ENCODE measurements at places on chromosomes 16 and 17.

GRCh38 chr16:56807011-56807675 is 57.9 kb upstream of the SLC12A3 start:
- DNase-seq, result no peak

GRCh38 chr17:32773856-32774694 is 102.8 kb downstream of the MYO1D start:
- peak; percentile 63 for DNase-seq

DNA sequence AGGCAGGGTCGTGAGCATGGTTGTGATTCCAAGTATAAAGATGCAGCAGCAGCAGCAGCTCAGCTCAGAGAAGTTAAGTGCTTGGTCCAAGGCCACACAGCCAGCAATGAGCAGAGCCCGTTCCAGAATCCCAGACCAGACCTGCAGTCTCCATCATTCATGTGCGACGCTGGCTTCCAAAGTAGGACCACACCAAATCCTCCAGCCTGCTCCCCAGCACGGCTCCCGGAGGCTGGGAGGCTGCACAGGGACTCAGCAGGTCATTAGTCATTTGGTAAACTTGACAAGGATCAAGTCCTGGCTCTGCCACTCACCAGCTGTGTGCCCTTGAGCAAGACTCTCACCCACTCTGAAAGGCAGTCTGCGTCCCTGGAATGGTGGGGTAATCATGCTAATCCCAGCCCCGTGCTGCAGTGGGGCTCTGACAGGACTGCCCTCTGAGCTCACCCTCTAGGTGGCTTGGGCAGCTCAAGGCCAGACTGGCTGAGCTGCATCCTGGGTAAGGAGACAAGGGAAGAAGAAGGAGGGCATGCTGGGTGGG is 95.1 kb upstream of the TMEM132E start:
- no peak for DNase-seq

GRCh38 chr16:82628088-82628423 is 1.3 kb downstream of the CDH13 start:
- DNase-seq, result no peak

DNA sequence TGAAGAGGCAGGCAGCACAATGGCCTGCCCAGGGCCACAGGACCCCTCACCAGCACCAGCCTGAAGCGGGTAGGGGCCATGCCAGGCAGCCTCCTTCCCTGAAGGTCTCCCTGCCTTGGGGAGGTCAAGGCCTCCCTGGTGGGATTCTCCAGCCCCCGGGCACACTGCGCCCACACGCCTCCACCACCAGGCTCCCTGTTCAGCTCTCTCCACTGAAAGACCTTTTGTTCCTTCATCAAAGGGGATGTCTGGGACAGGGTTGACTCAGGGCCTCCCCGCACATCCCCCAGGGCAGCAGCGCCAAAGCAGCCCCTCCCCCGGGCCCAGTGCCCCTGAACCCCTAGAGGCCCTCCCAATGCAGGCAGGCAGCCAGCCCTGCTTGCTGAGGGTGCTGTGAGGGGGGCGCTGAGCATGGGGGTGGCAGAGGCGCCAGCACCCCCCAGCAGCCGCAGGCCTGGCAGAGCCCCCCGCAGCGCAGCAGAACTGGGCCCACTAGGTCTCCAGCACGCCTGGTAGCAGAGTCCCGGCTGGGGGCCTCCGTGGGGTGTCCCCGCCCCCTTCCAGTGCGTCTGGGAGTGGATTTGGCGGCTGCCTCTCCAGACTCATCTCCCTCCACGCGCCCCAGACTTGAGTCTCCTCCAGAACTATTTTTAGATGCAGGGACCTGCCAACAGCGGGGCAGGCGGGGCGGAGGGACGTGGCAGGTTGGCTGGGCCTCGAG is 13.1 kb downstream of the BCAR1 start:
- DNase-seq, result no peak

GRCh38 chr16:85674418-85674755 is 14.4 kb downstream of the GINS2 start:
- DNase-seq, result no peak

GRCh38 chr16:15765880-15766279 is 90.9 kb downstream of the MYH11 start:
- DNase-seq, result peak; percentile 32

GRCh38 chr17:17924131-17924856 is 47.9 kb downstream of the TOM1L2 start:
- no peak for DNase-seq

DNA sequence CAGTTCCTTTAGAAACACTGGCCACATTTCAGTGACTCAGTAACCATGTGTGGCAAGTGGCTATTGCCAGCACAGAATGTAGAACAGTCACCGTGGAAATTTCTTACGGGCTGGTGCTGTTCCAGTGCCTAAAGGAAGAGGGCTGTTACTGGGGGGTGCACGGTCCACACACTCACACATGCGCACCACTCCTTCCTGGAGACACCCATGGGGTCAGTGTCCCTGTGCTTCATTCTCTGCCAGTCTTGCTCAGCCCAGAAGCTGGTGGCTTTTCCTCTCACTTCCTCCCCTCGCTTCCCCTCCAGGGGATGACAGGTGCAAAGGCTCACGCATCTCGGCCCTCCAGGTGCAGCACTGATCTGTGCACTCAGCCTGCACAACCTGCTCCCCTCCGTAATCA is 115.6 kb downstream of the CCDC182 start:
- no peak for DNase-seq

DNA sequence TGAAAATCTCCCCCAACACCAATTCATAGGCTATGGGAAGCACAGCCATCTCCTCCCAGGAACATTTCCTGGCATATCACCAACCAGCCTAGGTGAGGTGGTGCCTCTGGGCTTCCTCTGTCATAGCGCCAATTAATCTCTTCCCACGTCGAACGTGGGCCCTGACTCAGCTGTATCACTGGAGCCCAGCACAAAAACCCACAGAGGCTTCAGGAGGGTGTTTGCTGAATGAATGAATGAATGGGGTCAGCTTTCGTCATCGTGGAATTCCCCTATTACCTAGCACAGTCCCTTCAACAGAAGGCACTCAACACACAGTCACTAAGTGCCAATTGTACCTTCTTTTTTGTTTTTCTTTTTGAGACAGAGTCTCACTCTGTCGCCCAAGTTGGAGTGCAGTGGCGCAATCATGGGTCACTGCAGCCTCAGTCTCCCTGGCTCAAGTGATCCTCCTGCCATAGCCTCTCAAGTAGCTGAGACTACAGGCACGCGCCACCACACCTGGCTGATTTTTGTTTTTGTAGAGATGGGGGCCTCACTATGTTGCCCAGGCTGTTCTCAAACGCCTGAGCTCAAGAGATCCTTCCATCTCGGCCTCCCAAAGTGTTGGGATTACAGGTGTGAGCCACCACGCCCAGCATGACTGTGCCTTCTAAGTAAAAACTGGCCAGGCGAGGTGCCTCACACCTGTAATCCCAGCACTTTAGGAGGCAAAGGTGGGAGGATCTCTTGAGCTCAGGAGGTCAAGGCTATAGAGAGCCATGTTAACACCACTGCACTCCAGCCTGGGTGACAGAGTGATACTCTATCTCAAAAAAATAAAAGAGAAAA is 4.1 kb downstream of the ZNF688 start:
- DNase-seq, result no peak

GRCh38 chr17:71338396-71338795 is 782.4 kb upstream of the SOX9 start:
- no peak for DNase-seq

- DNase-seq, result no peak
Measured at GRCh38 chr16:87607223-87607622, 4.9 kb downstream of the JPH3 start.

DNA sequence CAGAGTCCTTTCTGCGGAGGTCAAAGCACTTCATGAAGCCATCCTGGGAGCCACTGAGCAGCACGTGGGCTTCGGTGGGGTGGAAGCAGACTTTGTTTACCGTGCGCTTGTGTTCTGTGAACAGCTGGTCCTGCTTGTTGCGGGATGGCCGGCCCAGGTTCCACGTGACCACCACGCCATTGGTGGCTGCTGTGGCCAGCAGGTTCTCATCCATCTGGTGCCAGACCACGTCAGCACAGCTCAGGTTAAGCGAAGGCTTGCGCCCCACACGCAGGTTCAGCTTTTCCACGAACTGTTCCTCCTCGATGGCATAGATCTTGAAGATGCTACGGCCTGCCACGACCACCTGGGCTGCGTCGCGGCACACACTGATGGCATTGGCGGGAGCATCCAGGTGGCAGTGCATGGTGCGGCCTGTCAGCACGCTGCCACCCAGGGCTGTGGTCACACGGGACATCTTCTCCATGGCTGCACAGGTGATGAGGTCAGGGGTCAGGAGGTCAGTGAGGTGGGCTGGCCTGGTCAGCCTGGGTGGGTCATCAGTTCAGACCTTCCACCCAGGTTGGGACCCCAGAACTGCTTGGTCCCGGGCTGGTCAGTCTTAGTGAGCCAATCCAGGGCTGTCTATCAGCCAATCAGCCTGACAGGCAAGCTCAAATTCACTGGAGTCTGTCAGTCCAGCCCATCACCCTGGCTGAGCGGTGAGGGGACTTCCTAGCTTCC is 862 bp downstream of the WDR24 start:
- DNase-seq, result no peak

DNA sequence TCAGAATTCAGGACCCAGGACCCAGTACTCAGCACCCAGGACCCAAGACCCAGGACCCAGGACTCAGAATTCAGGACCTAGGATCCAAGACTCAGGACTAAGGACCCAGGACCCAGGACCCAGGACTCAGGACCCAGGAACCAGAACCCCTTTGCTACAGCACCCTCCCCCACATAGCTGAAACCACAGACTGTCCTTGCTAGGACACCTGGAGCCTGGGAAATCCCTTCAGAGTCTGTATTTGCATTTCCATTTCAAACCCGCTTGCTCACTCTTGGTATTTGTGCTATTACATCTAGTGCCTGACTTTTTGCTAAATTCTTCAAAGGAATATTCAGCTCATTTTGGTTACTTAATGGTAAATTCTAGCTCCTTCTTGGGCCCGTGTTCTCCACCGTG is 275.8 kb upstream of the MAF start:
- DNase-seq, result no peak

DNA sequence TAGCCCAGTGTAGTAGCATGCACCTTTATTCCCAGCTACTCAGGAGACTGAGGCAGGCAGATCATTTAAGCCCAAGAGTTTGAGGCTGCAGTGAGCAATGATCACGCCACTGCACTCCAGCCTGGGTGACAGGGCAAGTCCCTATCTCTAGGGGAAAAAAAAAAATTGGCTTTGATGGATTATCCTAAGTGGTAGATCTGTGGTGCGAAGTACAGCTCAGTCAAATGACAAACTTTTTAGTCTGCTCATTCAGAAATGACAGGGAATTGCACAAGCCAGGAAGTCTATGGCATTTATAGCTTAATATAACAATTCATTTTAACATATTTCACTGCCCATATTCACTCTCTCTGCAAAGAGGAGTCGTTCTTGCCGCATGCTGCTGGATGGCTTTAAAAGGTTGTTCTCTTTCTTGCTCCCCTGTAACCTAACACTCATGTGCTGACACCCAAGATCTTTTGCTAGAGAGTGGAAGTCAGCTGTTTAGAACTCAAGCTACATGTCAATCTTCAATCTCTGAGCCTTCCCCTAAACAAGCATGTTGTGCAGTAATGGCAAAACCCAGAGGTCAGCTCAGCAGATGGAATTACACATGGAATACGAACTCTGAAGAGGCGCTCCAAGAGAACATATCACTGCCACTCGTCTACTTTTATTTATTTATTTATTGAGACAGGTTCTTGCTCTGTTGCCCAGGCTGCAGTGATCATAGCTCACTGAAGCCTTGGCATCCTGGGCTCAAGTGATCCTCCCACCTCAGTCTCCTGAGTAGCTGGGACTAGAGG is 32.8 kb downstream of the RNF157 start:
- no peak for DNase-seq

- no peak for DNase-seq
Measured at GRCh38 chr17:9115214-9116191, 94.2 kb downstream of the NTN1 start.

DNA sequence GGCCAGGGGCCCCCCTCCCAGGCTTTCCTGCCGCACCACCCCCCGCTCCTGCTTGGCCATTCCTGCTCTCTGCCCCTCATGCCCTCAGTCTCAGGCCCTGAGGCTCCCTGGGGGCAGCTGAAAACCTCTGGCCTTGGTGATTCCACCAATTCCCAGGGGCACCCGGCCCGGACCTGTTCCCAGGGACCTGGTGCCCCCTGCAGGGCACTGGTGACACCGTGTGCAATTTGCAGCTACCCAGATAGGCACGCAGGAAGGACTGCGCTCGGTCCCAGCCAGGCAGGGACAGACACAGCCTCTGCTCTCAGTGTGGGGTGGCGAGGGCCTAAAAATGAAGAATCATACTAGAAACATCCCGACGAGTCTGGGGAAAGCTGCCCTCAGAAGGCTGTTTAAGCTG is 13.4 kb downstream of the WFDC1 start:
- peak; percentile 67 for DNase-seq

DNA sequence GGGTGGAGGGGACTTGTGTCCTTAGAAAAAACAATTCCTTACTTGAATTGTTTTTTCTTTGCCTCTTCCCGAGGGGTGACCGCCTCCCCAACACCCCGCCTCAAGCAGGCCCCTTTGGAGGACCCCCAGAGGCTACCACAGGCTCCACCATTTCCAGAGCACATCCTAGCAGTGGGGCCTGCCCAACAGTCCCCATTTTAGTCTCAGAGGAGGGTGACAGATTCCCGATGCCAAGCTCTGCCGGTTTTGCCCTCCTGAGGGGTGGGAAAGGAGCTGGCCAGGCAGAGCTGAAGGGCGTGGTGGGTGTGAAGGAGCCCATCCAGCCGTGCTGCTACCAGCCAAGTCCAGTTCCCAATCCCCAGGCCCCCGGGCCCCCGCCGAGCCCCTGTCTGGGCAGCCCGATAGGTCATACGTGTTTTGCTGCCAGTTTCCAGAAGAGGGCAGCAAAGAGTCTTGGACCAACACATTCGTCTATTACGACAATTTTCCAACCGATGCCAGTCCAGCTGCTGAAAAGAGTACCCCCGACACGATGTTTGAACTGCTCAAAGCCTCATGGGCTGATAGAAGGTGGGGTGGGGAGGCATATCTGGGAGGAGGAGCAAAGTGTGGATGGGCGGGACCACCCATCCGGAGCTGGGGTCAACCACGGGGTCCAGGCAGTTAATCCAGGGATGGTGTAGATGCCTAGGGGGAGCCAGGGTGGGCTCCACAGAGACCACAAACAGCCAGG is 18.8 kb upstream of the GAA start:
- peak; percentile 89 for DNase-seq
